ENCODE measurements at places on chromosomes 6 and 20. TPM values are rescaled to one million over a fixed set of nuclear protein-coding genes. Genes with fewer than 3 reads are reported as not detected.

Gene PTK7
- 28.3 TPM for total RNA-seq

Gene PNLDC1
- 0.65 TPM for total RNA-seq

Gene RBPJL
- total RNA-seq, result not detected

Gene OPRM1
- total RNA-seq, result not detected

Data from articular chondrocyte of knee joint (primary cell).